ENCODE measurements at places on chromosomes 6 and 20.

- no peak for DNase-seq
Observed at GRCh38 chr6:137856138-137856898, 10.7 kb upstream of the TNFAIP3 start.

- no peak for DNase-seq
Observed at GRCh38 chr6:149513915-149514314, 29.1 kb upstream of the ZC3H12D start.

GRCh38 chr6:145368075-145368474 is 367.2 kb downstream of the EPM2A start:
- no peak for DNase-seq

DNA sequence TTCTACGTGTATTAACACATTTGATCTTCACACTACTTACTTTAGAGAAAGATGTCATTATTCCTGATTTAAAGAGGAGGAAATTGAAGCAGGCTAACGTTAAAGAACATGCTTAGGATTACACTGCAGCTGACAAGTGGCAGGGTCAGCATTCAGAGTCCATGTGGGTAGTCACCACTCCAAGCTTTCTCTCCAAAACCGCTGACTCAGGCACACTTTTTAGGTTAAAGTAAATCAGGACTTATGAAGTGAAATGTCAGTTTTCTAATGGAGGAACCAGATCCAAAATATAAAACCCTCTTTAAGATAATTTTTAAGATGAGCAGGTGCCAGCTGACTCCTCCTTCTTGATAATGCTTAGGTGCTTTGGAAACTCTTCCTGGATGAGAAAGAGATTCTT is 75.4 kb downstream of the HTR1E start:
- DNase-seq = no peak

- no peak for DNase-seq
Observed at GRCh38 chr6:90720404-90720803, 133.5 kb upstream of the MAP3K7 start.

- DNase-seq = peak; percentile 49
Observed at GRCh38 chr6:134707342-134708031, 242.4 kb downstream of the ALDH8A1 start.

All from NCI-H2029 treated with DMSO at 0.1 percent for 48 hours (cell line).